Activated T-cell treated with anti-CD3 and anti-CD28 coated beads, Interleukin-2, amount 50 U/mL, for 72 hours (primary cell): ENCODE measurements at places on chromosomes 16 and 17. TPM values are rescaled to one million over a fixed set of nuclear protein-coding genes. Genes with fewer than 3 reads are reported as not detected.

DNA sequence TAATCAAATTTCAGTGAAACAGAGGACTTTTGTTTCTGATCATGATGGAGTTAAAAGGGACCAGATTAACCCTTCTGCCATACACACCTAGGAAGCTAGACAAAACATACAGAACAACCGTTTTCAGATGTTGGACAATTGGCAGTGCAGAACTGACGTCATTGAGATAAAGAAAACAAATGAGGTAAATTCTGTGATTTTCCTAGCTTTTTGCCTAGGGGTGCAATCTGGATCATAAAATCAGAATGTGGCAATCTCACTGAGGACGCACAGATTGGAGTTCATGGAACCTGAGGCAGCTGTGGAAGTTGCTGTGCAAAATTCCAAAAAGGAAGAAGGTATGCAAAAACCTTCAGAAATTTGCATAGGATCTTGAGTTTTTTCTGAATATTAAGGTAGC lies 15.0 kb upstream of the USP32 start:
- no peak for DNase-seq

DNA sequence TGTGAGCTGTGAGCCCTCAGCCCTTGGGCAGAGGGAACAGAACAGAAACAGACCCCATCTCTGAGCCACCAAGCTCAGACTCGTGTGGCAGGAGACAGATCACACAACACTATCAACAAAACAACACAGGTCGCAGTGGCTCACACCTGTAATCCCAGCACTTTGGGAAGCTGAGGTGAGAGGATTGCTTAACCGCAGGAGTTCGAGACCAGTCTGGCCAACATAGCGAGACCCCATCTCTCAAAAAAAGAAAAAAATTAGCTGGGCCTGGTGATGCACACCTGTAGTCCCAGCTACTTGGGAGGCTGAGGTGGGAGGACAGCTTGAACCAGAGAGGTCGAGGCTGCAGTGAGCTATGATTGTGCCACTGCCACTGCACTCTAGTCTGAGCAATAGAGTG lies 5.5 kb upstream of the QPRT start:
- DNase-seq = no peak

- no peak for DNase-seq
These were observed 51.6 kb upstream of the LYRM9 start for GRCh38 chr17:27944546-27945332.

DNA sequence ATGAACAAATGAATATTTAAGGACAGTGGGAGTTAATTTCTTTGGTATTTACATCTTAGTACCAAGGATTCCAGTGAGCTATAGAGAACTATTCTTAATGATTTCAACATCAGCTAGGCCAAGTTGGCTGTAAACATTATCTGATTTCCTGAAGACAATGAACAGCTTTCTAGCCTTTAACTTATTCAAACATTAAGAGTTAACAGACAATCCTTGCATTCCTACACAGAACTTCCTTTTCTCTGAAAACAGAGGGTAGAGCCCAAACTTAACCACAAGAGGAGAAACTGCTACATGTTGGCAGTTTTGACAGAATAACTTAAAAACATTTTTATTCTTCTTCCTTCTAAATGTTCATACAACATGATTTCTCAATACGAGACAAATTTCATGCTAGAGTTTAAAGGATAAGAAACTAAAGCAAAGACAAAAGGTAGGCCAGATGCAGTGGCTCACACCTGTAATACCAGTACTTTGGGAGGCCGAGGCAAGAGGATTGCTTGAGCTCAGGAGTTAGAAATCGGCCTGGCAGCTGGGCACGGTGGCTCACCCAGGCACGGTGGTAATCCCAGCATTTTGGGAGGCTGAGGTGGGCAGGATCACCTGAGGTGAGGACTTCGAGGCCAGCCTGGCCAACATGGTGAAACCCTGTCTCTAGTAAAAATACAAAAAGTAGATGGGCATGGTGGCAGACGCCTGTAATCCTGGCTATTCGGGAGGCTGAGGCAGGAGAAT lies 4.4 kb downstream of the CRLF3 start:
- DNase-seq = no peak

DNA sequence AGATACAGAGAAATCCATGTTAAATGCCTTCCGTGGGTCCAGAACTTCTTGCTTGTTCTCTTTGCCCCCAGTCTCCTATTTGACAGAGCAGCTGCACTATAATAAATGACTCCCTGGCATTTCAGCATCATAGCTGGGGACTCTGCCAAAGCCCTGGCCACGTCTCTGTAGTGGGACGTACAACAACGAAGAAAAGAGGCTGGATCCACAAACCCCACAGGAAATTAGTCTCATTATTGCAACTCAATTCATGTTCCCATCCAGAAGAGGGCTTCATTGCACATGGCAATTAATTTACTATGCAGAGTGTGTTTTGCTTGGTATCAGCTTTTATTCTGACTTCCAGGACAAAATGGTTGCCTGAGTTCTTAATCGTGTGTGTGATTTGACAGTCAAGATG lies 121.3 kb downstream of the CDH13 start:
- no peak for DNase-seq

DNA sequence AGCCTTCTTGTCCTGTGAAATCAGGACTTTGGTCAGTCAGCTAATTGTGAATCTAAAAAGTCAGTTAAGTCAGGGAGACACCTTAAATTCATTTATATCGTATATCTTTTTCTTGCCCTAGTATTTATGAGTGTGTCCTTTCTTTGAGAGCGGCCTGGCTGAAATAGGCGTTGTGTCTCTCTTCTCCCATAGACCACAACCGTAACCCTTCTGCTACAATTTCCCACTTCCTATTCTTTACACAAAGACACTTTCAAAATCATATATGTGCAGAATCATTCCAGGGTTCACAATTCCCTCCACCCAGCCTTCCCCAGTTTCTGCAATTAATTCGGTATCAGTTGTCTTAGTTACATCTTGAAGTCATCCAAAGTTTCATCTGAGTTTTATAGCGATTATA lies 14.0 kb upstream of the COTL1 start:
- DNase-seq = no peak

DNA sequence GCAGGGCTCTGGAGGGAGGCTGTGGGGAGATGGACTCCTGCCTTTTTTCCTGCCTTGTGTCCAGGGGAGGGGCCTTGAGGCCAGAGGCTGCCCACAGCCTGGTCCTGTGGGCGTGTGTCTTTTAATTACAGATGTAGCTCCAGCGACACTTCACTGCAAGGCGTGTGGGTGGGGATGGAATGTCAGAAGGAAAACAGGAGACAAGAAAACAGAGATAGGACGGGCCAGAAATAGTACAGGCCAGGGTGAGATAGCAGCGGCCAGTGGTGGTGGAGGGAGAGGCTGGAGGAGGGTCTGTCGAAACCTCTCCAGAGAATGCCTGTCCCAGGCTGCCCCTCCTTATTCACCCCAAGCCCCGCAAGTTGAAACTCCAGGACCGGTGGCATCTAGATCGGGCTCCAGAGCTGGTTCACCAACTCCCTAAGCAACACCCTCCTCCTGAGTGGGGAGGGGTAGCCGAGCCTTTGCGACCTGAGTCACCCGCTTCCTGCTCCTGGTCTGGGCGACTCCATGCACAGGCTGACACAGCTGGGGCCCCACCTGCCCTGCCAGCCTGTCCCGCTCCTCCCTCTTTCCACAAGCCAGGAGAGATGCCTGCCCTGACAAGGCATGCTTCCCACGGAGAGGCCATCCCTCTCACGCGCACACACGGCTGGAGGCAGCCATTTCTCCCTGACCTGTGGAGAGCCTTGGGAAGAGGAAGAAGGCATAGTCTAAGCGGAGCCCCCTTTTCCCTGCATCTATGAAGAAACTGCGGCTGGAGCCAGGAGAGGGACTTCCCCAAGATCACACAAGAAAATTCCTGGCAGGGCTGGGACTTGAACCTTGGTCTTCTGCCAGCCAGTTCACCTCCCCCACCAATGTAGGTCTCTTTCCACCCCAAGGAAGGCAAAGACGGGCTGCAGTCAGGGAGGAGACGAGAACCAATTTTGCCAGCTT lies 6.6 kb upstream of the JUP start:
- no peak for DNase-seq

DNA sequence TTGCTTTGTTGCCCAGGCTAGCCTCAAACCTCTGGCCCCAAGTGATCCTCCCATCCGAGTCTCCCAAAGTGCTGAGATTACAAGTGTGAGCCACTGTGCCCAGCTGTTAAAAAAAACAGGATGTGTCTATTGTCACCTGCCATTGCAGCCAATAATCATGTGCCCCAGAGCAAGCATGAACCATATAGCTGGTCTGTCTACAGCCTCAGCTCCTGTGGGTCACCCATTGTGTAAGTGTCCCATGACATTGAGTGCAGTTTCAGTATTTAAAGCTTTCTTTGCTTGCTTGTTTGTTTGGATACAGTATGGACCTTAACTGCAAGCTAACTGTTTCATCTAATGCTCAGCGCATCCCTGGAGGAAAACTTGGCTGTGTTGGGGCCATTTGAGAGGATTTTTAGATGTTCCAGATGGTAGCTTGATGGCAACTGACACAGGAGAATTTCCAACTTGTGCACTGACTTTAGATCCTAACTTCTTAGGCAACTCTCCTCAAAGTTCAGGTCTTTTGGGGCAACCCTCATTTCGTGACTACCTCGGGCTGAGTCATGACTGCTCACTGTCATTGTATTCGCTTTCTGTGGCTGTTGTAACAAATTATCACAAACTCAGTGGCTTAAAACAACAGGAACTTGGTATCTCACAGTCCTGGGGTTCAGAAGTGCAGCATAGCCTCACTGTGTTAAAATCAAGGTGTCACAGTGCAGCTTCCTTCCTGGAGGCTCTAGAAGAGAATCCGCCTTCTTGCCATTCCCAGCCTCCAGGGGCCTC lies 30.3 kb upstream of the ADORA2B start:
- DNase-seq = peak; percentile 18

The C16orf74 gene
- 1.2 TPM for total RNA-seq

The CCL5 gene
- total RNA-seq = 178 TPM

The TAC4 gene
- not detected for total RNA-seq

The SHBG gene
- total RNA-seq = not detected
